Hair follicular keratinocyte (primary cell): ENCODE measurements at places on chromosomes 7 and 10. TPM values are rescaled to one million over a fixed set of nuclear protein-coding genes. Genes with fewer than 3 reads are reported as not detected.

The SAP25 gene
- not detected in 2 replicates for total RNA-seq

The CPA2 gene
- total RNA-seq, result 0.11 TPM in 1 of 2 replicates, not detected in the other

The AQP1 gene
- not detected in 2 replicates for total RNA-seq

The ACBD7 gene
- 0.23 TPM in 1 of 2 replicates, not detected in the other for total RNA-seq

The NUTM2E gene
- total RNA-seq, result 0.30 TPM in 1 of 2 replicates, not detected in the other

The PPIF gene
- 40.9 and 65.4 TPM in 2 replicates for total RNA-seq

The PLEKHS1 gene
- not detected in 2 replicates for total RNA-seq

The FRMD4A gene
- 10.6 and 12.7 TPM in 2 replicates for total RNA-seq

The WDR11 gene
- 33.0 and 47.7 TPM in 2 replicates for total RNA-seq

The CDHR3 gene
- 0.65 and 1.8 TPM in 2 replicates for total RNA-seq

The GRID2IP gene
- total RNA-seq, result 0.16 TPM in 1 of 2 replicates, not detected in the other

The TRIL gene
- total RNA-seq, result not detected in 2 replicates

The OPN1SW gene
- not detected in 2 replicates for total RNA-seq

The LZTS2 gene
- 45.0 and 52.0 TPM in 2 replicates for total RNA-seq

The UCMA gene
- total RNA-seq, result not detected in 2 replicates

The ITIH2 gene
- not detected in 2 replicates for total RNA-seq

The NEBL gene
- 0.16 and 3.3 TPM in 2 replicates for total RNA-seq

The PWWP2B gene
- 16.4 and 16.9 TPM in 2 replicates for total RNA-seq

The LRMDA gene
- 0.11 and 0.39 TPM in 2 replicates for total RNA-seq

The FAM25C gene
- total RNA-seq, result 14.0 TPM in 1 of 2 replicates, not detected in the other

The IFIT1B gene
- total RNA-seq, result not detected in 2 replicates
